ENCODE measurements at places on chromosomes 5 and 9.

DNA sequence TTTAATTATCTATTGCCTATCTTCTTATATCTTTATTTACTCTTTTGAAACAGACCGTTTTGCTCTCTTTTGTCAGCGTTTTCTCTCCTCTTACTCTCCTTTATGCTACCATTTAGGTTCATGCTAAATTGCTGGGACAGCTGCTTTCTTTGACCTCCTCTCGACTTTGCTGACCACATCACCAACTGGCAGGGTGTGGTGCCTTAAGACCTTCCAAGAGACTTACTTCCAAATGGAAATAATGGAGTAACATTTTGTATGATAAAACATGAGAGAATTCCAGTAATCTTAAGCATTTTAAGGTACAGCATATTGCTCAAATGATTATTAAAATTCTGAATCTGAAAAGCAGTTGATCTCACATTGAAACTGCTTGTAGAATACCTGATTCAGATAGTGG lies 71.5 kb upstream of the MEF2C start:
- DNase-seq, result no peak

DNA sequence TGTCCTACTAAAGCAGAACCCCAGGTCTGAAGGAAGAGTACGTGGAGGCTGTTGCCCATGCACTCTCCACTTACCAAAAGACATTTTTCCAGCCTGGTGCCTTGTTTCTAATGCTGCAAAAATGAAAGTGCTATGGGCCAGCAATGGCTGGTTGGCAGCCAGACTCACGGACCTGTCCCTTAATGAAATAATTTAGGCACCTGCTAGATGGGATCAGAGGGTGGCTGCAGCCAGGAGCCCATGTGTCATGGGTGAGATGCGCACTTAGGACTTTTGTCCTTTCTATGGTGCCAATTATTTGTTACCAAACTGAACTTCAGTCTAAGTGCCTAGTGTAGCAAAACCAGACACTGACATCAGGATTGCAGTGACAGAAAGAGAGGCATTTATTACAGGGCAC lies 276.3 kb downstream of the YTHDC2 start:
- no peak for DNase-seq

- DNase-seq, result no peak
Observed at GRCh38 chr9:37593883-37594448, 1.6 kb upstream of the TOMM5 start.

GRCh38 chr5:21221616-21222015 lies 1233.6 kb upstream of the CDH18 start:
- DNase-seq, result no peak

DNA sequence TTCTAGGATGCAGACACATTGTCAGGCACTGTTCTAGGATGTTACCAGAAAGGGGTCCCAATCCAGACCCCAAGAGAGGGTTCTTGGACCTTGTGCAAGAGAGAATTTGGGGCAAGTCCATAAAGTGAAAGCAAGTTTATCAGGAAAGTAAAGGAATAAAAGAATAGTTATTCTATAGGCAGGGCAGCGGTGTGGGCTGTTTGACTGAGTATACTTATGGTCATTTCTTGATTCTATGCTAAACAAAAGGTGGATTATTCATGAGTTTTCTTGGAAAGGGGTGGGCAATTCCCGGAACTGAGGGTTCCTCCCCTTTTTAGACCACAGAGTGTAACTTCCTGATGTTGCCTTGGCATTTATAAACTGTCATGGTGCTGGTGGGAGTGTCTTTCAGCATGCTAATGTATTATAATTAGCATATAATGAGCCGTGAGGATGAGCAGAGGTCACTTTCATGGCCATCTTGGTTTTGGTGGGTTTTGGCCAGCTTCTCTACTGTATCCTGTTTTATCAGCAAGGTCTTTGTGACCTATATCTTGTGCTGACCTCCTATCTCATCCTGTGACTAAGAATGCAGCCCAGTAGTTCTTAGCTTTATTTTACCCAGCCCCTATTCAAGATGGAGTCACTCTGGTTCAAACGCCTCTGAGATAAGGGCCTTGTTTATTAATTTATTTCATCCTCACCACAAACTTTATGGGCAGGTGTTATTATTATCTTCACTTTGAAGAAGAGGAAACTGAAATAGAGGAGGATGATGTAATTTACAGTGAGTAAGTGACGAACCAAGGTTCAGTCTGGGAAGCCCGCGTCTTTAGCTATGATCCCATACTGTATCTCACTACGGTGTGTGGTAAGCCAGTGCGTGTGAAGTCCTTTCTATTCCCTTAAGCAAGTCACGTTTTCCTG lies 186.0 kb upstream of the KLF4 start:
- no peak for DNase-seq

DNA sequence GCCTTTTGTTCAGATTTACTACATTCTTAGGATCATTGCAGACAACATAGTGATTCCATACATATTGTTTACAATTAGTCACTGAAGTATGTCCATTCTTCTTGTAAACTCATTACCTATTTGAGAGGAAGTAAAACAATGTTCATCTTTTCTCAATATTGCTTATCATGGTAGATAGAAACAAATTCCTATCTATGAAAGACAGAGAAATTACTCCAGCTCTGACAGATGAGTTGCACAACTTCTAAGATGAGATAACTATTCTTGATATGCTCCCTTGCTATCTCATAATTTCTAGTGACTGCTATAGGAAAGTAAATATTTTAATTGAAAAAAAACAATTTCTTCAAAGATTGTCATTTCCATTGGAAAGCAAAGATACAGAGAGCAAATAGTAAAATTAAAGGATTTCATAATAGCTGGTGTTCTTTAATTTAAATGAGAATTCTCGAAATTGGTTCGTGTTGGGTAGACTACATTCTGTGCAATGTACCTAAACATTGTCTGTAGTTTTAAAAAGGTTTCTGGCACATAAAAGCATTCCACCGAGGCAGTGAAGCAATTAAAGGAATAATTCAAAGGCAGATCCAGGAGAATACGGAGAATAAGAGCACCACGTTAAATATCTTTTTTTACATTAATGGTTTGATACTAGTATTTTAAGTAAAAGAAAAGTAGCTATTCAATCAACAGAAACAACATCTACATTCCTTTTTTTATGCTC lies 1029.1 kb upstream of the ACO1 start:
- DNase-seq, result no peak

GRCh38 chr5:170782438-170782837 lies 1.1 kb upstream of the GABRP start:
- DNase-seq, result no peak

- DNase-seq, result no peak
Observed at GRCh38 chr9:26723486-26723885, 169.1 kb downstream of the CAAP1 start.

All from hypothalamus (tissue), 51 donors.